Activated CD4-positive, alpha-beta T cell treated with anti-CD3 and anti-CD28 coated beads for 36 hours (primary cell): ENCODE measurements at places on chromosomes 4 and X.

GRCh38 chr4:157996061-157997028, 176.5 kb downstream of the GASK1B start:
- DNase-seq = no peak

DNA sequence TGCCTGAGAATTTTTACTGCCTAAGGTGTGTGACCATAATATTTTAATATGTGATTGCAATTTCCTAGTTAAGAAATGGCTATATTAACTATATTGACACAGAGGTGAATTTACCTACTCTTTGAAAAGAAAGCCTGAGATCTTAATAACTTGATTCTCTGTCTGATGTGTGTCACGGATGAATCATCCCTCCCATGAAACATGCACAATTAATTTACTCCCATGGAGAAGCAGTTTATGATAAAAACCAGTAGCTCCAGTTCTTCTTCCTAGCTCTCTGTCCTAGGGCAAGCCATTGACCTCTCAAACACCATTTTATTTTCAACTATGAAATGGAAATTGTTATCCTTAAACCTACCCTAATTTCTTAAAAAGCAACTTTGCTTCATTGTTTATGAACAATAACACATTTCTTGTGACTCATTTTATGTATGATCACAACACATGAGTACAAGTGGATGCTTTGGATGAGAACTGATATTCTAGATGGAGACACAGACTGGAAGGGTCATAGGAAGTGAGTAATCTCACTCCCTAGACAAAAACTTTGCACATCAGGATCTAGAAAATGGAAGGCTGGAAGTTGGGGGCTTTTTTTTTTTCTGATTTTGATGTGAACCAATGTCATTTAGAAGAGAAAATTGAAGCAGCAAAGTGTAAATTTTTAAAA, 438.3 kb downstream of the GPAT3 start:
- no peak for DNase-seq

DNA sequence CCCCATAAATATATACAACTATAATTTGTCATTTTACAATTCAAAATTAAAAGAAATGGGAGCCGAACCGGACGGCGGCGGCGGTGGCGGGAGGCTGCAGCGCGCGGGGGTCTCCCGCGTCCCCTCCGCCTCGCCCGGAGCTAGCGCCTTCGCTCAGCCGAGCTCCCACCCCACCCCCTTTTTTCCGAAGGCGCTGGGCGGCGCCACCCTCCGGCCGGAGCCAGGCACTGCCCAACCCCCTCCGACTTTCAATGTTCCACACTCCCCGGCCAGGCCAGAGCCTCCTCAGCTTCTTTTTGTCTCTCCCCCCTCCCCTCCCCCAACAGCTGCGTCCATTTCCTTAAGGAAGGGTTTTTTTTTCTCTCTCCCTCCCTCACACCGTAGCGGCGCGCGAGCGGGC, 214.1 kb upstream of the GEMIN8 start:
- no peak for DNase-seq

GRCh38 chr4:8506006-8506372, 65.4 kb downstream of the TRMT44 start:
- no peak for DNase-seq

GRCh38 chrX:9899640-9900111, 67.5 kb upstream of the CLDN34 start:
- DNase-seq = peak; percentile 35

GRCh38 chr4:48079972-48080391, 54.1 kb downstream of the TXK start:
- DNase-seq = no peak

- DNase-seq = no peak
These were observed 102.3 kb upstream of the NAP1L5 start for GRCh38 chr4:88799900-88800299.

GRCh38 chr4:153142700-153143438, 61.4 kb upstream of the TRIM2 start:
- DNase-seq = peak; percentile 79

- no peak for DNase-seq
These were observed 26.1 kb upstream of the TET2 start for GRCh38 chr4:105120626-105121025.

DNA sequence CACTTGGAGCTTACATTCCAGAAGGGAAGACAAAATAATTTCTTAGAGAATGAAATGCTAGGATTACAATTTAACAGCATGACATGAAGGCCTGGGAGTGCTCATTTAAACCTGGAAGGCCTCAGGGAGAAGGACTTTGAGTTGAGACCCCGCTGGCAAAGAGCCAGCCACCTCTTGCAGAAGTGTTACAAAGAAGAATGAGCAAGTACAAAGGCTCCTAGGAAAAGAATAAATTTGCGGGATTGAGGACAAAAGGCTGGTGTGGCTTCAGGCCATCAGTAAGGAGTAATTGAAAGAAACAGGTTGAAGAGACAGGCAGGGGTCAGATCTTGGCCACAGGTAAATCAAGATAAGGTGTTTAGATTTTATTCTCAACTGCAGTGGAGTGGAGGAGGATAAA, 3.1 kb upstream of the ELOVL6 start:
- DNase-seq = no peak

DNA sequence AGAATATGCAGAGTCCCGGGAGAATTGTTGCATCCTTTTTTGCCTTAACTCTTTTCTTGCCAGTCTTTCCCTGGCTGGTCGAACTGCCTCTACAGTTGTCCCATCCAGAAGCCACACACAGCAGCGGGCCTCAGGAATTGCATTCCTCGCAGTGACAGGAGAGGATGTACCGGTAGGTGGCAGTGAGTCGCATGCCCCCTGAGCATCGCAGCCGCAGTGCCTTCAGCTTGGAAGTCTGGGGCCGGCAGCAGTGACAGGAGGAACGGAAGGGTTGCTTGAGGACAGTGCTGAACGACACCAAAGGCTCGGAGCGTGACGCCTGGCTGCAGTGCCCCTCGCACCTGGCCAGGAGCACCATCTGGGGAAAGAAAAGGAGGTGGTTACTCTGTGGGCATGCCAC, 23.5 kb downstream of the NDP start:
- peak; percentile 50 for DNase-seq

DNA sequence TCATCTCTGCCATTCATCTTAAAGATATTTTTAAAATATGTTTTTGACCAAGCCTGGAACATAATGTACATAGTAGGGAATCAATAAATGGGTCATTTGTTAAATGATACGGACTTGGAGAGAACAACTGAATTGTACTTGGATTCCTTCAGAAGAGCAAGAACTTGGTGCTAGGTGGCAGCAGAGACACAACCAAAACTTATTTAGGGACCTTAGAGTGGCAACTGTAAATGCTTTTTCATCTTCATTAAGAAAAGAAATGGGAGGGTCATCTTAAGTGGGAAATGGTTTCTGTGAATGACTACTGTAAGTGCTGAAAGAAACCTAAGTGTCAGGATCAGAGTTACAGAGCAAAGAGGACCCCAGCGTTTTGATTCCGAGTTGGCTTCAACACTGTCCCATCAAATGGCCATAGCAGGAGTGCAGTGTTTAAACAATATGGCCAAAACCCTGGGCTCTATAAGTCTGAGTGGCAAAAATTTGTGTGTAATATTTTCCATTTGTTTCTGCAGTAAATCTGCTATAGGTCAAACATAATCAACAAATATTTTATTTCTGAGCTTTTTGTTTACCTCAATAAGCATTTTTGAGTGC, 213.6 kb downstream of the PALLD start:
- DNase-seq = peak; percentile 28

DNA sequence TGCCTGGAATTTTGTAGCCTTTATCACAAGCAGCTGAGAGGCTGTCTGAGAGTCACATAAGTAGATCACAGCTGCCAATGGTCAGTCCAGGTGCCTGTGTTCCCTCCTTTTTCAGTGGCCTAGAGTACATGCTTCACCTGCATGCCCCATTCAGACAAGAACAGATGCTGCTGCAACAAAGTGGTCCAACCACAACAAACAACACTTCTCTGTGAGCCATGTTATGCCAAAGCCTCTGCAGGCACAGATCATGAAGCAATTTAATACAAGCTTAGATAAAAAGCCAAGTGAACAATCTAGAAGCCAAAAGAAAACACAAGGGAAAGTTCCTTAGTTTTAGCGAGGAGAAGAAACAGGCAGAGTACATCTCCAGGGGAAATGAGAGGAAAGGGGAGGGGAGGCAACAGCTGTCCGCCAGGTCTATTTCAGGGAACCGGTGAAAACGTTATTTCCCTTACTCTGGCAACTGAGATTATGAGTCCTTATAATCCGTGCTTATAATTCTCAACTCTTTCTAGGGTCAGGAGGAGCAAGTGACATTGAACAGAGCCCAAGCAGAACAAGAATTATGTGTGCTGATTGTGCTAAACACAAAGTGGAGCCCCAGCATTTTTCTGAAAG, 92.6 kb downstream of the TSPAN5 start:
- no peak for DNase-seq

DNA sequence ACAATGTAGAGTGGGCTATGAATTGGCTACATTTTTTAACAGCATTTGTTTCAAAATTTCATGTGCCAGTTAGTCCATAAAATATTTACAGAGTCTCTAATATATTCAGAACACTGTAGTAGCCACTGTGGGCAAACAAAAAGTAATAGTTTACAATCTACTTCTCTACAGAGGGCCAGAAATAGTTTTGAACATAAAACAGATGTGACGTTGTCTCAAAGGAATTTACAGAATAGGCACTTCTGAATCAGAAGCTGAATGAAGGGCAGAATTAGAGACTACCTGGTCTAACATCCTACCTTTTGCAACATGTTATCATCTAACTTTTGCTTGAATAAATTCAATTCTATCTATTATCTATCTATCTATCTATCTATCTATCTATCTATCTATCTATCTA, 811.9 kb upstream of the EPHA5 start:
- no peak for DNase-seq

DNA sequence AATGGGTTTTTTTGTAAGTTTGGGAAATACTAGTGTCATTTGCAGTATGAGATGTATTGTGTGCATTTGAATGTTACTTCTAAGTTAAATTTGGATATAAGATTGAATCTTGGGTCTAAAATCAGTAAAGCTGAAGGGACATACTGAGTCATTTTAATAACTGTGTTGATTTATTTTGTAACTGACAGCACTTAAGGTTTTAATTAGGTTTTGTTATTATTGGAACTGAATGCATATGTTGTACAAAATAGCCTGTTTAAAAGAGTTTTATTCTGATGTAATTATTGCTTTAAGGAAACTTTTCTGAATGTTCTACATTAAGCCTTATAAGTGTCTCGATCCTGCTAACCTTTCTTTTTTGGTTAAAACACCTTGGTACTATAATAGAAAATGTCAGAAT, 396.6 kb downstream of the MAPK10 start:
- no peak for DNase-seq

- DNase-seq = no peak
These were observed 8.1 kb downstream of the DHRSX start for GRCh38 chrX:2492531-2493218.

GRCh38 chr4:11597506-11597905, 168.8 kb upstream of the HS3ST1 start:
- no peak for DNase-seq

DNA sequence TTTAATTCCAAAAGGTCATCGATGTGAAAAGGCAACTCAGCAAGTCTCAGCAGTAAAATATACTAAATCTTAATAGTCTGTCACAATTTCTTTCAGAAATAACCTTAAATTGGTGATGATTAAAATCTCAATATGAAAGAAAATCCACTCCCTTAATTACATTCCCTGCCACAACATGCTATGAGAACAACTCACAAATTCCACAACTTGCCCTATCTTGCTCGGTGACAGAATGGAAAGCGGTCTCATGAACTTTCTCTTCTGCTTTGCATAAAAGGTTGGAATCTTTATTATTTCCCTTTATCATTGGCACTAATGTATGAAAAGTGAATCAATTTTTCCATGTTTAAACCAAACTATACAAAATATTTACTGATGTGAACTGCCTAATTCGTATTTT, 380.8 kb downstream of the TMA16 start:
- no peak for DNase-seq

DNA sequence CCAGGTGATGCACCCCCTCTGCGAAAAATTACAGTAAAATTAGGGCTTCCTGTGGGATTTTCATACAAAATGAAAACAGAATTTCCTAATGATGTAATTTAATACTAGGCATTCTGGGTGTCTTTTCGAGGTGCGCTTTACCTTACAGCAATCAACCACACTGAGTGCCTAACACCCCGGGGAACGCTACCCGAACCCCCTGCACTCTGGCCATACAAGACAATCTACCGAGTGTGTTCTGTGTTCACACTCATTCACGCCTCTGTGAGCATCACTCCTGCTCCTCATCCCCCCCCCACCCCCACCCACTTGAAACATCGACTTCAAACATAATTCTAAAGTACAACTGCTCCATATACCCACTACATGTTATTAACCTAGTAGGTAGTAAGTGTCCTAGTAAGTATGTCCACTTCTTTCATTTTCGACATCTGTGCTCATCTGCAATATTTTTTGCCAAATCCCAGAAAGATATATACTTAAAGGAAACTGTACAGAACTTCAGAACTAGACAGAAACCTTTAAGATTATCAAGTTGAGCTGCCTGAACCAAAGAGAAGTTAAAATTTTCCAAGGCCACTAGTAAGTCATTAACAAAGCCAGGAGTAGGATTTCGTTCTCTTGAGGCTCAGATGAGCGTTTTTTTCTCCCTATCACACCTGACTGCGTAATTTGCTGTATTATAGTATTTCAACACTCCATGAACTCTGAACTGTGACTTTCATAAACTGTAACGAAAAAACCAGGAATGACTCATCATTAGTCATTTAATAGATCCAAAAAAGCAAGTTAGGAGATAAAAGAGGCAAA, 80.0 kb downstream of the FAT1 start:
- DNase-seq = no peak

- DNase-seq = no peak
These were observed 26.7 kb downstream of the ACE2 start for GRCh38 chrX:15574017-15574416.

DNA sequence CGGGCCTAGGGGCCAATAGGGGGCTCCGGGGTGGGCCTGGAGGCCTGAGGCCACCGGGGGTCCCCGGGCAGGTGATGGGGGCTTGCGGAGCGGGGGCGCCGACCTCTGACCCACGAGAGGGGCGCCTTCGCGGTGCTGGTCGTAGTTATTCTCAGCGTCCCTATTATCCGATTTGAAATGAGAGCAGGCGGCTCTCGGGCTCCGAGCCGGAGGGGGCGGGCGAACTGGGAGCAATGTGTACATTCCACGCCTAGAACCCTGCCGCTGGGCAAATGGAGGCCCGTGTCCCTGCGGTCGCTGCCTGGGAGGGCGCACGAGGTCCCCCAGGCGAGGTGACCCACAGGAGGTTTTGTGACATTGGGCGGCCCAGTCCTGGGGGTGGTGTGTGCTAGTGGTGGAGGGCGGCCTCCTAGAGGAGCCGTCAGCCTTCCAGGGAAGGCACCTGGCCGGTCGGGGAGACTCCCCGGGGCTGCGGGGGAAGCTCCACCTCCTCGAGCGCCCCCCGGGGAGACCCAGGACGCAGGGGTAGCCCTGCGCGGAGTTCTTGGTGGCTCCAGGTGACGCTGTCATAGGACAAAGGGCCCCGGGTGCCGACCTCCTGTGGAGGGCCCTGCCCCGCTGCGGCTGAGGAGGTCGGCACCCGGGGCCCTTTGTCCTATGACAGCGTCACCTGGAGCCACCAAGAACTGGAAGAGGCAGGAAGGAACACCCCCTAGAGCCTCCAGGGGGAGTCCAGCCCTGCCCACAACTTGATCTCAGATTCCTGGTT, 102.6 kb upstream of the PRKX start:
- DNase-seq = peak; percentile 54

GRCh38 chr4:98166025-98166730, 22.9 kb upstream of the STPG2 start:
- DNase-seq = no peak

GRCh38 chrX:153643431-153644351, 3.3 kb upstream of the DUSP9 start:
- no peak for DNase-seq
